ENCODE measurements at places on chromosomes 5 and 9.

DNA sequence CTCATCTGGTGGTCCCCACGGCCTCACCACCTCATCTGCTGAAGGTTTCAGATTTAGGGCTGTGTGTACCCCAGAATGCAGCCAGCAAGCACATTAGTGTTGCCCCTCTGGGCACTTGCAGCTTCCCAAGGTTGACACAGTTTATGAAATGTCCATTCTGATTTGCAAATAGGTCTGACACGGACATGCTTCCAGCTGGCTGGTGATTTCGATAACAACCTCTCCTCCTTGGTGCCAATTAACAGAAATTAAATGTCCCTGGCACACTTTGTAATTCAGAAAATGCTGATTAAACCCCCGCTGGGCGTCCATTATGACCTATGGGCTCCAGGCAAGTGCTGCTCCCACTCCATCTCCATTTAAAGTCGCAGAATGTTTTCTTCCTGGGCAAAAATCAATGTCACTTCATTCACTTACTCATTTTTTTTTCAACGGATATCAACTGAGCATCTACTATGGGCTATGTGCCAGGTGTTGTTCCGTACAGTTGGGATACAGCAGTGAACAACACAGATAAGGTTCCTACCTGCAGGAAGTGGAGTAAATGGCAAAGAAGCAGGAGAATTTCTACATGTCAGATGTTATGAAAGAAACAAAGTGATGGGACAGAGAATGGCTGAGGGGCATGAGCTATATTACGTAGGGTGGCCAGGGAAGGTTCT lies 32.0 kb downstream of the PLAC8L1 start:
- DNase-seq: no peak
- H3K4me3 ChIP-seq: no peak overlapping the region
- no peaks in the 10 kb centered on the region for H3K27me3 ChIP-seq
- no peak overlapping the region for H3K27ac ChIP-seq
- peaks cover 6% of the 10 kb centered on the region for H3K4me1 ChIP-seq
- H3K36me3 ChIP-seq: no peaks in the 10 kb centered on the region

DNA sequence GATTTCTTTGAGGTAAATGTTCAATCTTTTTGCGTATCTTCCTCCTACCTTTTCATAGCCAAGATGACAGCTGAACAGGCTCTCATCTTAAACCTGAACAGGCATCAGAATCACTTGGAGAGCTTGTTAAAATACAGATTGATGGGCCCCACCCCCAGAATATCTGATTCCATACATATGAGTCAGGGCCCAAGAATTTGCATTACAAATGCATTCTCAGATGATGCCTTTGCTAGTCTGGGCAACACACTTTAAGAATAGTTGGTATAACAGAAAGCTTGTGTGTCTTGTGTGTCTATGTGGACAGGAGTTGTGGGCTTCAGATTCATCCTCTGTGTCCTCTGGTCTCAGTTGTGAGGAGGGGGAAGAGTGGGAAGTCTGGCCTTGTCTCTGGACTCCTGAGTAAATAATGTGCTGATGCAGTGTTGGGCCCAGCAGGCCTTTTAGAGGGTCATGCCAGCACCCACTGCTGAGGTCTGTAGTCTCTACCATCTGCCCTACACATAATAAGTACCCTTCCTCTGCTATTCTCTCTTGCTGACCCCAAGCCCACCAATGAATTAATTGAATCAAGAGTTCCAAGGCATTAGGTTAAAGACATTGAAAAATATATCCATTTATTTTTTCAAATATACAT lies 43.1 kb downstream of the PTCD2 start:
- no peak overlapping the region for H3K4me3 ChIP-seq
- H3K36me3 ChIP-seq: peaks cover 32% of the 10 kb centered on the region
- no peaks in the 10 kb centered on the region for H3K27me3 ChIP-seq
- H3K4me1 ChIP-seq: peaks cover 33% of the 10 kb centered on the region
- no peak for DNase-seq

GRCh38 chr9:114303571-114303970 lies 19.3 kb upstream of the ORM1 start:
- DNase-seq: peak; percentile 2
- H3K27me3 ChIP-seq: no peaks in the 10 kb centered on the region
- H3K36me3 ChIP-seq: peaks cover 12% of the 10 kb centered on the region
- H3K4me1 ChIP-seq: no peaks in the 10 kb centered on the region
- H3K4me3 ChIP-seq: no peak overlapping the region
- H3K27ac ChIP-seq: no peak overlapping the region

DNA sequence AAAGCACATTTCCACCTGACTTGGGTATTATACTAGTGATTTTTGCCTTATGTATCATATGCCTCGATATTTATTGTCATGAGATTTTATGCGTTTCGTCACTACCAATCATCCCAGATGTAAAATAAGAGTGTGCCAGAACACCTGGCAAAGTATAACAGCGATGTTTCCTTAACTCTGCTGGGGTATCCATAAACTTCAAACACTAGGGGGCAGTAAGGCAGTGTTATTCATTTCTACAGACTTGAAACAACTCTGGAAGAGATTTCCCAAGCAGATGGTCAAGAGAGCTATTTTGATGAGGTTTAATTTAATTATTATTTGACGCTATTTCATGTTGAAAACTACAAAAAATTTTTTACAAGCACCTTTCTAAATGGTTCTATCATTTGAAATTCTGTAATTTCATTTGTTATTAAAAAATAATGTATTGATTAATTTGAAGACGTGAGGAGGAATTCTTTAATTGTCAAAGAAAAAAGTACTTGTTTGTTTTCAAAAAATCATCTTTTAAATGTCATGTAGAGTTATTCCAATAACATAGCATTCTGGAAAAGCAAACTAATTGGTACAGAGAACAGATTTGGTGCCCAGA lies 388.5 kb upstream of the CTNND2 start:
- no peaks in the 10 kb centered on the region for H3K27me3 ChIP-seq
- DNase-seq: no peak
- no peak overlapping the region for H3K4me3 ChIP-seq
- no peak overlapping the region for H3K27ac ChIP-seq

- no peaks in the 10 kb centered on the region for H3K36me3 ChIP-seq
- H3K4me1 ChIP-seq: peaks cover 53% of the 10 kb centered on the region
- H3K27ac ChIP-seq: peak overlapping the region; percentile 91
- H3K4me3 ChIP-seq: no peak overlapping the region
- peak; percentile 76 for DNase-seq
Measured at GRCh38 chr9:107737987-107738743, 248.6 kb upstream of the KLF4 start.

- no peaks in the 10 kb centered on the region for H3K27me3 ChIP-seq
- H3K27ac ChIP-seq: no peak overlapping the region
- no peak for DNase-seq
- H3K4me1 ChIP-seq: no peaks in the 10 kb centered on the region
- H3K36me3 ChIP-seq: no peaks in the 10 kb centered on the region
- no peak overlapping the region for H3K4me3 ChIP-seq
Measured at GRCh38 chr9:14747111-14747510, 24.6 kb upstream of the CER1 start.

- DNase-seq: no peak
- H3K36me3 ChIP-seq: peaks cover 5% of the 10 kb centered on the region
- H3K27ac ChIP-seq: no peak overlapping the region
Measured at GRCh38 chr5:139130214-139130613, 68.0 kb downstream of the SIL1 start.

GRCh38 chr9:93387791-93388190 lies 63.7 kb upstream of the FAM120A start:
- no peaks in the 10 kb centered on the region for H3K36me3 ChIP-seq
- DNase-seq: no peak
- H3K27ac ChIP-seq: no peak overlapping the region
- H3K27me3 ChIP-seq: no peaks in the 10 kb centered on the region
- H3K4me3 ChIP-seq: no peak overlapping the region

- DNase-seq: no peak
- no peaks in the 10 kb centered on the region for H3K36me3 ChIP-seq
- no peak overlapping the region for H3K4me3 ChIP-seq
- peaks cover 49% of the 10 kb centered on the region for H3K4me1 ChIP-seq
- H3K27me3 ChIP-seq: no peaks in the 10 kb centered on the region
Measured at GRCh38 chr5:36659411-36659810, 53.0 kb downstream of the SLC1A3 start.

- no peaks in the 10 kb centered on the region for H3K27me3 ChIP-seq
- H3K36me3 ChIP-seq: peaks cover 61% of the 10 kb centered on the region
- no peak for DNase-seq
- H3K4me1 ChIP-seq: peaks cover 17% of the 10 kb centered on the region
- no peak overlapping the region for H3K4me3 ChIP-seq
Measured at GRCh38 chr9:113192455-113192854, 28.6 kb downstream of the FKBP15 start.

GRCh38 chr9:94577571-94577970 lies 16.1 kb downstream of the FBP2 start:
- DNase-seq: no peak
- no peak overlapping the region for H3K27ac ChIP-seq
- H3K27me3 ChIP-seq: peaks cover 6% of the 10 kb centered on the region
- no peak overlapping the region for H3K4me3 ChIP-seq
- H3K4me1 ChIP-seq: peaks cover 4% of the 10 kb centered on the region
- no peaks in the 10 kb centered on the region for H3K36me3 ChIP-seq

DNA sequence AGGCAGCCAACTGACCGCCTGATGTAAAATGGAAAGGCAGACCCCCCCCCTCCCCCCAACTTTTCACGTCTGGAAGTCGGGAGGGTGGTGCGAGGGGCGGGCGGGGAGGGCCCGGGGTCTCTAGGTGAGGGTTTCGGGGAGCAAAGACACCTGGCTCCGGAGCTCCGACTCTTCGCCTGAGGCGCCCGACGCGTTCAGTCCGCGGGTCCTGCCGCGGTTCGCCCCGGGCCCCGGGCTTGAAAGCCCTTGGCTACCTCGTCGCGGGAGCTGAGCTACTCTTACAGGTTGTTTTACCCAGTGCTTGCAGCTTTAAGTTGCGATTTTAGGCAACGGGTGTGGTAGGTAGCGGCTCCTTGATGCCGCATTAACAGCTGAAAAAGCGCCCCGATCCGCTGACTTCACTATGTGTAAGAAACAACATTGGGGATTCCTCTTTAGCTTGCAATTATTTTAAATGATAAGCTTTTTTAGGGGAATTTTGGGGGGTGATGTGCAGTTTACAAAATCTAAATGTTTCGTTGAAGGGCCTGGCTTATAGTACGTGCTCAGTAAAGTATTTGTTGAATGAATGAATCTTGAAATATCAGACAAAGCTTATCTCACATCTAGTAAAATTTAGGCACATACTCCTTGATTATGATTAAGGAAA lies 722 bp downstream of the CDC42SE2 start:
- H3K27ac ChIP-seq: peak overlapping the region; percentile 71
- no peaks in the 10 kb centered on the region for H3K36me3 ChIP-seq
- DNase-seq: no peak
- H3K4me1 ChIP-seq: peaks cover 36% of the 10 kb centered on the region
- peak overlapping the region; percentile 89 for H3K4me3 ChIP-seq
- H3K27me3 ChIP-seq: no peaks in the 10 kb centered on the region

DNA sequence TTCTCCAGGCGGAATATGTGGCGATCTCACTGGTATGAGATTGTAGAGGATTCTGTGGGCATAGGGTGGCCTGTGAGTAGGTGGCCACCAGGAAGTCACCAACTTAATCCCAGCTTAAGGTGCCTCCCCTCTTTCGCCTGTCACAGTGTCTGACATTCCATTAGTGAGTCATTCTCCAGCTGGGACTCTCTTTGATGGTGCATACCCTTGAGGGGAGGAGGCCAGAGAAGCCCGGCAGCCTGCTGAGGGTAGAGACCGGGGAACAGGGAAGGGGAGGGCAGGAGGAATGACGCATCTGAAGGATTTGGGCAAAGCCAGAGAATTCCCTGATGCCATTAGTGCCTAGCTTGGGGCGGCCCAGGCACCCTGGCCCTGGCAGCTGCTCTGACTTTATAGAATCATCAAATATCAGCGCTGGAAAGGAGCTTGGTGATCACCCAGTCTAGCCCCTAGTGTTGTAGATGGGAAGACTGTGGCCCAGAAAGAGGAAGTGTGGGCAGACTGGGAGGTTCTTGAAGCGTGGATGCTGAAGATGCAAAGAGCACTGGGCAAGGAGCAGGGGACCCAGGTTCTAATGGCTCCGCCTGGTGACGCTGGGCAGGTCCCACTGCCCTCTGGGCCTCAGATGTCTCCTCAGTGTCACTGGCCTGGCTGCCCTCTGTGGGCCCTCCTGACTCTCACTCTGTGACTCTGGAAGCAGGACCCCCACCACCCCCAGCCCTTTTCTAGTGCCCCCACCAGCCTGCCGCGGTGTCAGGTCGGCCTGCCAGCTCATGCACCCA lies 41.4 kb downstream of the DAB2IP start:
- H3K36me3 ChIP-seq: no peaks in the 10 kb centered on the region
- no peak overlapping the region for H3K4me3 ChIP-seq
- H3K4me1 ChIP-seq: no peaks in the 10 kb centered on the region
- H3K27ac ChIP-seq: no peak overlapping the region

GRCh38 chr5:76269932-76270610 lies 133.0 kb upstream of the IQGAP2 start:
- no peak for DNase-seq
- H3K4me3 ChIP-seq: no peak overlapping the region
- H3K4me1 ChIP-seq: no peaks in the 10 kb centered on the region

DNA sequence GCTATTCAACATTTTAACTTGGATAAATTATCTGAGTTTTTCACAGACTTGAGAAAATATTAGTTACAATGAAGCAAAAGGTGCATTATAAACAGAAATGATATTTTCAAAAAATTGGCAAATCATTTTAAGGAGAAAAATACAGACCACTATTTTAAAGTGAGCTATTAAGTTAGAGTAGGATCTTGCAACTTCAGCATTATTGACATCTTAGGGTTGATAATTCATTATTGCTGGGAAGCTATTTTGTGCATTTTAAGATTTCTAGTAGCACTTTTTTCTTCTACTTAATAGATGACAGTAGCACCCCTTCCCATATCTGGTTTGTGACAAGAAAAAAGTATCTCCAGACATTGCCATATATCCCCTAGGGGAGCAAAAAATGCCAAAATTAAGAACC lies 774.1 kb downstream of the CDH12 start:
- DNase-seq: no peak
- no peaks in the 10 kb centered on the region for H3K36me3 ChIP-seq
- H3K27me3 ChIP-seq: no peaks in the 10 kb centered on the region
- H3K4me1 ChIP-seq: no peaks in the 10 kb centered on the region
- no peak overlapping the region for H3K4me3 ChIP-seq

DNA sequence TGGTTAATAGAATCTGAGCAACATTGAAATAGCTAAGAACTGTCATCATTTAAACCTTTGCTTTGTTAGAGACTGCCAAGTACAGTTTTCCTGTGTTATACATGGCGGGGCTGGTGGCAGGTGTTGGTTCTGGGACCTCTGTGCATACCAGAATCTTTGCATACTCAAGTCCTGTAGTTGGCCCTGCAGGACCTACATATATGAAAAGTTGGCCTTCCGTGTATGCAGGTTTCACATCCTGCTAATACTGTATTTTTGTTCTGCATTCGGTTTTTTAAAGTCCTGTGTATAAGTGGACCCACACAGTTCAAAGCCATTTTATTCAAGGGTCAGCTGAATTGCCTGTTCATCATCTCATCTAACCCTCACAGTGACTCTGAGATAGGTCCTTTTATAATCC lies 36.4 kb downstream of the LARP1 start:
- no peak overlapping the region for H3K27ac ChIP-seq
- DNase-seq: no peak
- no peak overlapping the region for H3K4me3 ChIP-seq
- no peaks in the 10 kb centered on the region for H3K4me1 ChIP-seq

GRCh38 chr9:101578378-101578777 lies 16.4 kb downstream of the PPP3R2 start:
- H3K27ac ChIP-seq: no peak overlapping the region
- H3K36me3 ChIP-seq: no peaks in the 10 kb centered on the region
- no peaks in the 10 kb centered on the region for H3K27me3 ChIP-seq
- H3K4me3 ChIP-seq: no peak overlapping the region

All from RWPE2 (cell line).